ENCODE measurements at places on chromosomes 6 and 20.

- no peak for DNase-seq
Measured at GRCh38 chr20:11445161-11445560, 472.5 kb upstream of the BTBD3 start.

DNA sequence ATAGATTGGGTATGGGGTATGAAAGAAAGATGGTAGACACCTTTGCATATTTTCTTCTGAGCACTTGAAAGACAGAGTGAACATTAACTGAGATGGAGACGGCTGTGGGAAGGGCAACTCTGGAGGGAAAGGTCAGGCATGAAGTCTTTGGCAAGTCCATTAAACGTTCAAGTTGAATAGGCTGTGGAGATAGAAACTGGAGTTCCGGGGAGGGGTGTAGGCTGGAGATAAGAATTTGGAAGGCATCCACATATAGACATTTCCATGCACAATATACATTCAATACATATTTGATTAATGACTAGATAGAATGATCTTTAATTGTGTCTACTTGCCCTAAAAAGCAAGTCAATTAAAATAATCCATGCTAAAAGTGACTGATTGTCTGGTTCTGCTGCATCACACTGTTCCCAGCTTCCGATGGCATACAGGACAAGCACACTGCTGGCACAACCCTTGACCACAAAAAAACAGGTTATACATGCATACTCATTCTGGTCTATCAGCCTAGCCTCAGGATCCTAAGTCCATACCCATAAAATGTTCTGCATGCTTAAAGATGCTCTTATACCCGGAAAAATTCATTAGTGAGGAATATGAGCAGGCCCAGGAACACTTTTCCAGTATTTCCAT lies 1.9 kb upstream of the MYLK4 start:
- no peak for DNase-seq

DNA sequence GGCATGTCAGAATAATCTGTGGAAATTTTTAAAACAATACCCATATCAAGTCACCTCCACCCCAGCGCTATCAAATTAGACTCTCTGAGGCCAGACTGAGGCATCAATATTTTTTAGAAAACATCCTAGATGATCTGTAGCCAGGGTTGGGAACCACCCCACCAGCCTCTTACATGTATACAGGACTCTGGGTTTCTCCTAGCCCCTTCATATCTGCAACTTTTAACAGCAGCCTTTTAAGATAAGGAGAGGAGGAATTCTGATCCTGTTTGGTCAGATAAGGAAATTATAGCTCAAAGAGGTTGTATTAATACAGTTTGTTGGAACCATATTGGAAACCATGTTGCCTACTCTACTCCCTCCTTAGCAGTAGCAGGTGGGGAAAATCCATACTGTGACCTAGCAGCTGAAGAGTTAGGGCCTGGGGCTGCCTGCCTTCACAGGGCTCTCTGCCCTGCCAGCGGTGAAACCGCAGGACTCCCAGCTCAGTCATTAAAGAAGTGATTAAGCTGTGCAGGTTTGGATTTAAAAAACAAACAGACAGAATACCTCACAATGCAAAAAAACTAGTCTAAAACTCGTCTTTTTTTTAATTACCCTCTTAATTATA lies 30.0 kb downstream of the BRPF3 start:
- no peak for DNase-seq

GRCh38 chr20:60581606-60582115 lies 623.4 kb downstream of the CDH26 start:
- no peak for DNase-seq

- DNase-seq = no peak
Measured at GRCh38 chr6:26164120-26164505, 76.9 kb downstream of the HFE start.

DNA sequence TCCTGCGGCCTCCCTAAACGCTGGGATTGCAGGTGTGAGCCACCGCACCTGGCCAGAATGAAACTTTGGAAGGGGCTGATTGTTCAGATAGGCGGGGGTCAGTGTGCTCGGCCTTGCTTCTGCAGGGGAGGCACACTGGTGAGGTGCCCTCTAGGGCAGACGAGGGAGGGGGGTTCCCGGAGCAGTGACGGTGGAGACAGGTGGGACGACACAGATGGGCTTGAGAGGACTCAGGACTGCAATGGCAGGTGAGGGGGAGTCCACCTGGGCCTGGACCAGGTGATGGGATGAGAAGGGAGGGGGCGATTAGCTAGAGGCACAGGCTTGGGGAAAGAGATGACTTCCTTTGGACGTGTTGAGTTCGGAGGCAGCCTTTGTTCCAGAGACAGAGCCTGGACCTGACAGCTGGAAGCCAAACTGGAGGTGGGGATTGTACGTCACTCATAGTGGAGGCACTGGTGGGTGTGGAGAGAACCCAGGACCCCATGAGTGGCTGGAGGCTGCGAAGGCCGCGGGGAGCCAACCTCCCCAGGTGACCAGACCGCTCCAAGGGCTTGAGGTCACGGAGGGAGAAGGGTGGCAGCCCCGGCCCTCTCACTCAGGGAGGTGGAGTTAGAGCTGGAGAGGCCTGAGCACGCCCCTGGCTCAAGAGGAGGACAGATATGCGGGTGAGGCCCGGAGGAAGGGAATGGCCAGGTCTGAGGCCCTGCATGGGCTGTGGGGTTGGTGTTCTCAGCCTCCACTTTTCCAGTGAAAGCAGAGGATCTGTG lies 10.5 kb upstream of the MAP1LC3A start:
- DNase-seq = no peak

DNA sequence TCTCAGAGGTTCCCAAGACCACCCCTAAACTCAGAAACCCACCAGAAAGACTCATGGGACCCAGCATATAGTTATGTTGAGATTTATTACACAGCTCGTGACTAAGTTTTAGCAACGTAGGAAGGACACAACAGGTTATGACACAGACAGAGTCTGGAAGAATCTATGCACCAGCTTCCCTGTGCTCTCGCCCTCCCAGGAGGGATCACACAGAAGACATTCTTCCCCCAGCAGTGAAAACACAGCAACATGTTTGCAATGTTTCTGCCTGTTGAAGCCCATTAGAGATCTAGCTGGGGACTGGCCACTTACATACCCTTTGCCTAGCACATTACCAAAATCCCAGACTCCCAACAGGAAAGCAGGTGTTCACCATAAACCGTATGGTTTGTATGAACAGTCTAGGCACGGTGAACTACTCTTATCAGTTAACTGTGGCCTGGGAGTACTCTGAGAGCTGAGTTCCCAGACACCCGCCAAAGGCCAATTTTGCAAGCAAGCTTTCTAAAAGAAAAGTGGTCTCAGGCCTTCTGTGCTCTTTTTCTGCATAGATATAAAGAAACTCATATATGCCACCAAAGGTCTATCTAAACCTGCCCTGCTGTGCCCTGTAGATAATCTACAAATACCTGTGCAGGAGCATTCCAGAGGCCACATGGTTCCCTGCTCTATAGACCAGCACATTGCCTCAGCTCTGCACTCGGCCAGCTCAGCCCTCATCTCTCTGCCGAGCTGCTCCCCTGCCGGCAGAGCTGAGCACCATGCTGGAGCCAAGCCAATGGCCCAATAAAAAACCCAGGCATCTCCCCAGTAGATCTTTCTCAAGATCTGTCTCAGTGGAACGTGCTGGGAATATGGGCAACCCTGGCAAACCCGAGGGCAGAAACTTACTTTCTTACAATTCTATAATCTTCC lies 69.6 kb upstream of the SMIM28 start:
- no peak for DNase-seq

- no peak for DNase-seq
Measured at GRCh38 chr20:48711044-48711428, 116.8 kb downstream of the PREX1 start.

GRCh38 chr6:53130569-53131290 lies 17.9 kb downstream of the GCM1 start:
- no peak for DNase-seq

GRCh38 chr20:33162313-33162712 lies 5.6 kb upstream of the BPIFA2 start:
- no peak for DNase-seq

DNA sequence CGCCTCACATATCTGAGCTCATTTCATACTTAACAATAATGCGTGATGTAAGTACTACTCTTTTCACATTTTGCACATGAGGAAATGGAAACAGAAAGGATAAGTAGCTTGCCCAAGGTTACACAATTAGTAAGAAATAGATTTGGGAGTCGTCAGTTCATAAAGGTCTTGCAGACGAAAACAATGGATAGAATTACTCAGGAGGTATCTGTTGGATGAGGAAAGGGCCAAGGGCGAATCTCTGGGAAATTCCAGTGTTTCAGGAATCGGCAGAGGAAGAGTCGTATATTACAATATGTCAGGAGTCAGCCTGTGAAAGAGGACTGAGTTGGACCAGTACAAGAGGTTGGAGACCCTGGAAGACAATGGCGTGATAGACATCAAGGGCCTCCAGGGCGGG lies 12.8 kb upstream of the EDN1 start:
- DNase-seq = no peak

DNA sequence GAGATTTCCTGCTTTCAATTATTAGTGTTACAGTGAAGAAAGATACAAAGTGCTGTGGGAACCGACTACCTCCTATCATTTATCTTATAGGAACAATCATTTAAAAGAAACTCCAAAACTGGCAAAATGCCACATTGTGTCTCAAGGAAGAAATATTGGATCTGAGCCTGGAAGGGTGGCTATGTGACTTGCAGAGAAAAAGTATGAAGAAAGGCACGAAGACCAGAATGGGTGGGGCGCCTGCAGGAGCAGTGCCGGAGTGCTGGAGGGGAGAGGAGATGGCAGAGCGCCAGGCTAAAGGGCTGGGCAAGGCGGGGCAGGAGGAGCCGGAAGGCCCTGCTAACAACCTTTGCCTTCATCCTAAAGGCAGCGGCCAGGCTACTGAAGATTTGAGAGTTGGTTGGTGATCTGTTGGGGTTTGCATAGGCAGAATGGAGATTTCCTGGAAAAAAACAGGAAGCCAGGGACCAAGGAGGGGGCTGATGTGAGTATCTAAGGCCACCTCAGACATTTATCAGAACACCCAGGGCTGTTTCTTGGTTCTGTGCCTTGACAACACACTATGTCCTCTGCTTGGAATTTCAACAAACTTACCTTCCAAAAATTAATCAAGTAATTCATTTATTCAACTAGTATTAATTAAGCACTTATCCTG lies 125.6 kb downstream of the MAFB start:
- no peak for DNase-seq

- no peak for DNase-seq
Measured at GRCh38 chr6:79600812-79601609, 30.1 kb upstream of the SH3BGRL2 start.

DNA sequence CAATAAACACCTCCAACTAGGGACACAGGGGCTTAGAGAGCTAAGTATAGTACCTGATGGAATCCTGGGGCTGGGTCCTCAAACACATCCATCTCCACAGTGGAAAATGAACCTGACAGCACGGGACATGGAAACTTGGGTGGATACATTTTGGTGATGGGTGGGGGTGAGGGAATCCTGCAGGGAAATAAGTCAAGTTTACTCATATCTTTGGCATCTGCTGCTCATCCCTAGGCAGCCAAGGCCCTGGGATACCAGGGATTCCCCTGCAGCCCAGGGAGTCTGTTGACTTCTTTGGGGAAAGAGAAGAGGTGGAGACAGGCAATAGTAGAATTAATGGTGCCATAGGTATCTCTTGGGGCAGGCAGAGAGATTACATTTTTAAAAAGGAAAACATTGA lies 6.6 kb downstream of the APOBEC2 start:
- DNase-seq = no peak

- DNase-seq = no peak
Measured at GRCh38 chr20:60123096-60123495, 164.9 kb downstream of the CDH26 start.

DNA sequence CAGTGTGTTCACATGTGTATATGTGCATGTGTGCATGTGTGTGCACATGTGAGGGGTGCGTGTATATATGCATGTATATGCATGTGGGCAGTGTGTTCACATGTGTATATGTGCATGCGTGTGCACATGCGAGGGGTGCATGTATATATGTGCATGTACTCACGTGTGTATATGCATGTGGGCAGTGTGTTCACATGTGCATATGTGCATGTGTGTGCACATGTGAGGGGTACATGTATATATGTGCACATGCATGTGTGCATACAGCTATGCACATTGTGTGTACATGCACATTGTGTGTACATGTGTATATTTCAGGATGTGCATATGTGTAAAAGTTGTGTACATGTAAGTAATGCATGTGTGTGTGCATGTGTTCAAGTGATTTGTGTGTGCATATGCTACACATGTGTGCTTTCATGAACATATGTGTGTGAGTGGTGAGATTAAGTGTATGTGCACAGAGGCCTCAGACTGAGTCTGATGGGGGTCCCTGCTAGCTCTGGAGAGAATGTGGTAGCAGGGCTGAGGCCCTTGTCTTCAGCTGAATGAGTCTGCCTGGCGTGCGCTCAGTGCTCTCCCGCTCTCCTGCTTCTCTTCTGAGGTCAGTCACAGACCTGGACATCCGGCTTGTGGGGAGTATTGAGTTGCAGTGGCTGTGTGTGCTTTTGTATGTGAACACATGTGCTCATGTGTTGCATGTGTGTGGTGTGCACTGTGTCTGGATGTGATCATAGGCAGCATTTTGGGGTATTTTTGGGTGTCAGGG lies 19.9 kb upstream of the MYT1 start:
- no peak for DNase-seq

GRCh38 chr20:25251558-25251957 lies 3.7 kb downstream of the PYGB start:
- DNase-seq = no peak

DNA sequence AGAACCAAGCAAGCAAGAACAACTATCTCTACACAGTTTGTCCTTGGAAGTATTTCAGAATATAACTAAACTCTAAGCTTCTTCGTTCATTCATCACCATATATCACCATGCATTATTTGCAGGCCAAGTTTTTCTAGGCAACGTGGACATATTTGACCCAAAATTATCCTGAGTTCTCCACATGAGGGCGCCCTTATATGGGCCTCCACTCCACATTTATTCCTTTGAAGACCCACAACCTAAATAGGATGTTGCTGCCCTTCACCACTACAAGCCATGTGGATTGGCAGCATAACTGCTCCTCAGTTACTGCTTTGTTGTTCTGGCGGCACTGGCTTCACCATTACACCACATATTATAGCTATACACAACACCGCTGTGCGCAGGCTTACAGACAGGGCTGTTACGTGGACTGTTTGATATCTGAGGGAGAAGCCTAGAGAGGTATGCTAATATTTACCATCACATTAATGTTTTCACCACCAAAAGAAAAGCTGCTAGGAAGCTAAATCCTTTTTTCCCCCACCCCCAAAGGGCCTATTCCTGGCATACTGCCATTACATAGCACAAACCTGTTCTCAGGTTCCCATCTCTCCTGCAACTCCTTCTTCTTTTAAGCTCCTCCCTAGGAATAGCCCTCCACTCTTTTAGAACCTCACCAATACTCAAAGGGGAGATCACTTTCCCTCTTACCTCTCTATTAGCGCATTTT lies 411.7 kb downstream of the C6orf118 start:
- no peak for DNase-seq

All from stimulated activated CD8-positive, alpha-beta memory T cell treated with anti-CD3 and anti-CD28 coated beads, Interleukin-15, amount 100 ng/mL, for 1 hour (primary cell).